Colonic mucosa (tissue), 4 donors: ENCODE measurements at places on chromosomes 11 and 22. TPM values are rescaled to one million over a fixed set of nuclear protein-coding genes. Genes with fewer than 3 reads are reported as not detected.
A peak's percentile ranks its signal among the peaks of the same experiment; 100 is the strongest.

The USP2 gene
- total RNA-seq: 7.9 TPM

The ALX4 gene
- not detected for total RNA-seq

The RFPL3 gene
- not detected for total RNA-seq

The CTSW gene
- 1.2 TPM for total RNA-seq

DNA sequence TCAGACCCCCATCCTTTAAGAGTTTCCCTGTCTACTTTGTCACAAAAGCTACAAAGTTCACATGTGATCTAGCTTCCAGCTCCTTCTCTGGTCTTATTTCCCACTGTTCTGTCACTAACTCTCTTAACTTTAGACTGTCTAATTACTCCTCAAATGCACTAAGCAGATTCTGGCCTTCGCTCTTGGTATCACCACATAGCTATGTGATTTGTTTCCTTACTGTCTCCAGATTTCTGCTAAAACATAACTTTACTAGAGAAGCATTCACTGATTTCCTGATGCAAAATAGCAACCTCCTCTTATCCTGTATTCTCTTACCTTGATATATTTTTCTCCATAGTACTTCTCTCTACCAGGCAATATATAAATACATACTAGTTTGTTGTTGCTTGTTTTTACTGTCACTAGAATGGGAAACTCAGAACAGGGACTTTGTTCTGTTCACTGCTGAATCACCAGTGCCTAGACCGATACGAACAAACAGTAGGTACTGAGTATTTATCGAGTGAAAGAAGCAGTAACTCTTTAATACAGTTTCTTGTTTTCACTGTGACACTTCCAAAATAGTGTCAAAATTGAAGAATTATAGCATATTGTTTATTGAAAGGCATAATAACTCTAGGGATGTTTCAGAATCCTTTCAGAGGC is 205.6 kb downstream of the DDX10 start:
- no peaks in the 10 kb centered on the region for H3K27me3 ChIP-seq
- no peak overlapping the region for H3K4me3 ChIP-seq
- DNase-seq: no peak
- no peak overlapping the region for H3K27ac ChIP-seq
- no peaks in the 10 kb centered on the region for H3K36me3 ChIP-seq

GRCh38 chr11:76270389-76270788 is 64.1 kb upstream of the WNT11 start:
- peak; percentile 25 for DNase-seq
- no peak overlapping the region for H3K27ac ChIP-seq
- no peaks in the 10 kb centered on the region for H3K27me3 ChIP-seq
- no peaks in the 10 kb centered on the region for H3K36me3 ChIP-seq

DNA sequence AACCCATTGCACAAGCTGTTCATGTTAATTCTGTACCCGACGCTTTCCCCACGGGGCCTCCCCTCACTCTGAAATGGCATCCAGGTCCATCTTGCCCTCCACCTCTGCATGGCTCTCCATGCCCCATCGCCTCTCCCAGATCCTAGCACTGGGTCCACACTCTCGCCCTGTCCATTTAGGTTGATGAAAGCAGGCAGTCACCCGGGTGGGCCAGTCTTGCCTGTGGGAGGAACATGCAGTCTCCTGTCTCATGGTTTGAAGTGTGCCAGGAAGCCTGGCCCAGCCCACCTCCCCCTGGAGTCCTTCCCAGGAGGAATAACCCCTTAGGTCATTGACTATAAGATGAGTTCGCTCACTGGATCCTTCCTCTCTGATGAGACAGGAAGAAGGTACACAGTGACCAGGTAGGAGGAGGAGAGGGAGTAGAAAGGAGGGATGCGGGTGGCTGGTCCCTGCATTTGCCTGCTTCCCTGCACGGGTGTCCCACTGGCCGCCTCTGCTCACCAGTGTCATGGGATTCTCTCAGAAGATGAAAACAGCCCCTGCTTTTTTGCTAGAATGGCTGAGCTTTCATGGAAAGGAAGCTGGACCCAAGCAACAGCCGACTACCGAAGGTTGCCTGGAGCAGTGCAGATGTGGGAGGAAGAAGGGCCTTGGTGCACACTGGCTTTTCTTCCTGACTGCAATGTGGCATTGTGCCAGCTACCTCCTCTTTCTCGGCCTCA is 6.8 kb downstream of the TMEM121B start:
- peaks cover 1% of the 10 kb centered on the region for H3K27me3 ChIP-seq
- H3K4me1 ChIP-seq: no peaks in the 10 kb centered on the region
- no peak overlapping the region for H3K27ac ChIP-seq
- no peak overlapping the region for H3K4me3 ChIP-seq

GRCh38 chr11:63866211-63866610 is 27.3 kb downstream of the MARK2 start:
- peak overlapping the region; percentile 16 for H3K27ac ChIP-seq
- H3K27me3 ChIP-seq: no peaks in the 10 kb centered on the region
- no peak overlapping the region for H3K4me3 ChIP-seq
- peaks cover 44% of the 10 kb centered on the region for H3K4me1 ChIP-seq

DNA sequence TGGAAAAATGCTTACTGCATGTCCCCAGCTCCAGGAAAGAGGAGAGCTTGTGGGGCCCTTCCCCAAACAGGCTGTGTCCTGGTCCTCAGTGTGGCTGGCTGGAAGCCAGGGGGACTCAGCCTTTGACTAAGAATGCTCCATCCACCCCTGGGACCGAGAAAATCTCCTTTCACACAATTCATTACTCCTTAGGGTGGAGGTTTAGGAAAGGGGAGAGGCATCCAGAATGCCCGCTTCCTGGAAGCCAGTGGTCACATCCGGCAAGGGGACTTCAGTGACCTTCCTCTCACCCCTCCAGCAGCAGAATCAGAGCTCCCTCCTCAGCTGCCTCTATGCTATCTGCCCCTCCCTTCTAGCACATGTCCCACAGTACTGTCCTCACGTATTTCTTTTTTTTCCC is 21.9 kb downstream of the ATG16L2 start:
- DNase-seq: no peak
- no peak overlapping the region for H3K4me3 ChIP-seq
- H3K36me3 ChIP-seq: no peaks in the 10 kb centered on the region
- H3K27me3 ChIP-seq: no peaks in the 10 kb centered on the region
- peaks cover 4% of the 10 kb centered on the region for H3K4me1 ChIP-seq

GRCh38 chr11:20037396-20038153 is 122.7 kb downstream of the DBX1 start:
- no peaks in the 10 kb centered on the region for H3K27me3 ChIP-seq
- no peak overlapping the region for H3K27ac ChIP-seq
- no peak for DNase-seq
- no peak overlapping the region for H3K4me3 ChIP-seq
- no peaks in the 10 kb centered on the region for H3K4me1 ChIP-seq
